Body of pancreas (tissue), 4 donors: ENCODE measurements at places on chromosomes 7 and 10. TPM values are rescaled to one million over a fixed set of nuclear protein-coding genes. Genes with fewer than 3 reads are reported as not detected.

DNA sequence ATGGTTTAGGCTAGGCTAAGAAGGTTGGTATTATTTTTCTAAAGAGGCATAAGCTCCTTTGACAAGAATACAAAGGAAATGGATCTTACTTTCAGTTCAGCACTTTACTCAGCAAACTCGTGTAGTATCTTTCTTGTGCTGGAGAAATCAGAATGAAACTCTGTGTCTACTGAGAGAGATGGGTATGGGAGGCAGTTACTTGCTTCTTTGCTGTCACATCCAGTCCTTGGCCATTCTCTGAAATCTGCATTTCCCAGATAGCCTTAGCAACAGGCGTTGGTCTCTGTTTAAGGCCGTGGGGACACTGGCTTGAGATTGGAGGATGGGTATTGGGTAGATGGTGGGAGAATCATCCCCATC lies 180.5 kb downstream of the NRP1 start:
- no peak for DNase-seq

- DNase-seq, result no peak
Measured at GRCh38 chr7:105769901-105770628, 106.3 kb downstream of the ATXN7L1 start.

- DNase-seq, result no peak
Measured at GRCh38 chr10:7301006-7301778, 109.6 kb downstream of the SFMBT2 start.

GRCh38 chr10:109982812-109983211 lies 25.0 kb upstream of the ADD3 start:
- DNase-seq, result no peak

GRCh38 chr7:128135159-128135514 lies 103.9 kb upstream of the LRRC4 start:
- DNase-seq, result no peak

GRCh38 chr7:137110091-137110509 lies 233.4 kb downstream of the PTN start:
- DNase-seq, result no peak

PKD1L1 gene
- 0.26 TPM for total RNA-seq
